ENCODE measurements at places on chromosomes 2 and 18. TPM values are rescaled to one million over a fixed set of nuclear protein-coding genes. Genes with fewer than 3 reads are reported as not detected.

The FSHR gene
- 0.69 TPM for total RNA-seq

The SPATS2L gene
- 128 TPM for total RNA-seq

The CAB39 gene
- total RNA-seq: 90.5 TPM

The CIB4 gene
- not detected for total RNA-seq

The SCTR gene
- total RNA-seq: not detected

The LINC00305 gene
- total RNA-seq: not detected

The SKA1 gene
- total RNA-seq: 11.5 TPM

The VAMP8 gene
- 14.8 TPM for total RNA-seq

The CAPN14 gene
- total RNA-seq: 0.42 TPM

The STK36 gene
- 48.6 TPM for total RNA-seq

The KLHL30 gene
- total RNA-seq: 1.8 TPM

The MYO5B gene
- 8.8 TPM for total RNA-seq

The RAPGEF4 gene
- 22.9 TPM for total RNA-seq

The STARD6 gene
- total RNA-seq: 0.53 TPM

The FSIP2 gene
- total RNA-seq: 13.9 TPM

The OBSL1 gene
- 43.5 TPM for total RNA-seq

The KRCC1 gene
- total RNA-seq: 35.3 TPM

The CPO gene
- 0.53 TPM for total RNA-seq

The CNGA3 gene
- 0.85 TPM for total RNA-seq

The SMYD5 gene
- total RNA-seq: 14.6 TPM

The ANKMY1 gene
- total RNA-seq: 11.1 TPM

The GCG gene
- not detected for total RNA-seq

The ATF2 gene
- 117 TPM for total RNA-seq

The PAX8 gene
- total RNA-seq: 0.26 TPM

The SCYGR7 gene
- total RNA-seq: not detected

The IL1RL2 gene
- 0.90 TPM for total RNA-seq

The SKOR2 gene
- not detected for total RNA-seq

The C2orf80 gene
- total RNA-seq: 0.37 TPM

The ASPRV1 gene
- 2.9 TPM for total RNA-seq

The FOXI3 gene
- not detected for total RNA-seq

The COPS9 gene
- 53.5 TPM for total RNA-seq

The SPATA3 gene
- not detected for total RNA-seq

The CRACDL gene
- total RNA-seq: 2.4 TPM

The RUFY4 gene
- not detected for total RNA-seq

The RAB17 gene
- 1.7 TPM for total RNA-seq

The COL4A4 gene
- total RNA-seq: 0.90 TPM

The NT5C1B gene
- total RNA-seq: not detected

The FAM110C gene
- total RNA-seq: 10.8 TPM

Data from urinary bladder (tissue), 4 donors.